HEK293T (cell line): ENCODE measurements at places on chromosomes 4 and X.

GRCh38 chr4:144906181-144906925 is 191.6 kb downstream of the ANAPC10 start:
- DNase-seq, result no peak

GRCh38 chr4:150126864-150127203 is 48.6 kb downstream of the DCLK2 start:
- DNase-seq, result no peak

- DNase-seq, result peak; percentile 82
These were observed 196.2 kb downstream of the SNCA start for GRCh38 chr4:89640620-89641366.

DNA sequence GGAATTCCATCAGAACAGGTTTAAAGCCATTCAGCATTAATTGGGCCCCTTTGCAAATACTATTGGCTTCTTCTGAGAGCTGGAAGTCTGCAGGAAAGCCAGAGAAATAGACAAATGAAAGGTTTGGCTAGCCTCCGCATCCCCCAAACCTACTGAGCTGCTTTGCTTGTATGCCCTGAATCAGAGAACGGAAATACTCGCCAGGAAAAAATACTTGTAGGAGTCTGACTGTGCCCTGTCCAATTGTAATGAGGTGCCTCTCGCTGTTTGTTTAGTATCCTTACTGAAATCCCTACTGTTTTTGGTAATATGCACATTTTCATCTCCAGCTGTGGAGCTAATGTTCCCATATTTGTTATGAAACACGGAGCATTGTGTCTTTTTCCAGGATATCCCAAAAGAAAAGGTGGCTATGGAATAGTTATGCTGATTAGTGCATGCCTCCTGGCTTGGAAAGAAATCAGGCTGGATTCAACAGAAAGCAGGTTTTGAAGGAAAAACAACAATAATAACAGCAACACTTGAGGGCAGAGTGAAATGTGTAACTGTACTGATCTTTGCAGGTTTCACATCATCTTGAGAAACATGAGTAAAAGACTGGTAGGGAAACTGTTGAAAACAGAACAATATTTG is 50.7 kb upstream of the NLGN4X start:
- no peak for DNase-seq

GRCh38 chrX:119885554-119886428 is 9.9 kb upstream of the AKAP14 start:
- DNase-seq, result no peak

DNA sequence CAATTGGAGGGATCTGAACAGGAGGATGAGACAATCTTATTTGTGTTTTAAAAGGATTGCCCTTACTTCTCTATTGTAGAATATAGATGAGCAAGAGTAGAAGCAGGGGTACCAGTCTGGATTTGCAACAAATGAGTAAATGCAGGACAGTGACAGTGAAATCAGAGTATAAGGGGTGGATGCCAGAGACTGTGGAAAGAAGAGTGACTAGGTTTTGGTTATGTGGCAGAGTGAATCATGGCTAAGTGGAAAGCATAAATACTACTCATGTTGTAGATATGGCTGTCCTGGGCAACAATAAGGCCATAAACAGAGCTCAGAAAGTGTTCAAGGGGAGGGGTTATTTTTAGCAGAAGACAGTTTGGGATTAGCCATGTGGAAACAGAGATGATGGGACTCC is 6.0 kb upstream of the VSIG4 start:
- no peak for DNase-seq

DNA sequence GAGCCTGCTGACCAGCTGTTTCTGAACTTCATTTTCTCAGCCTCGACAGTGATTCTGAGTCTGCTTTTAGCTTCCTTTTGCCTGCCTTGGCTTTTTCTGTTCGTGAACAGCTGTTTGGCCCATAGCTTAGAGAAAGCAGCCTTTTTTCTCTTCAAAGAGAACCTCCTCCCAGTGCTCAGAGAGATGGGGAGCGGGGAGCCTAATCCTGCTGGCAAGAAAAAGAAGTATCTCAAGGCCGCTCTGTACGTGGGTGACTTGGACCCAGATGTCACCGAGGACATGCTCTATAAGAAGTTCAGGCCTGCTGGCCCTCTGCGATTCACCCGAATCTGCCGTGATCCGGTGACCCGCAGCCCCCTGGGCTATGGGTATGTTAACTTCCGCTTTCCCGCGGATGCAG is 756 bp downstream of the PABPC5 start:
- no peak for DNase-seq

GRCh38 chr4:154614306-154614705 is 1.9 kb upstream of the FGG start:
- no peak for DNase-seq

DNA sequence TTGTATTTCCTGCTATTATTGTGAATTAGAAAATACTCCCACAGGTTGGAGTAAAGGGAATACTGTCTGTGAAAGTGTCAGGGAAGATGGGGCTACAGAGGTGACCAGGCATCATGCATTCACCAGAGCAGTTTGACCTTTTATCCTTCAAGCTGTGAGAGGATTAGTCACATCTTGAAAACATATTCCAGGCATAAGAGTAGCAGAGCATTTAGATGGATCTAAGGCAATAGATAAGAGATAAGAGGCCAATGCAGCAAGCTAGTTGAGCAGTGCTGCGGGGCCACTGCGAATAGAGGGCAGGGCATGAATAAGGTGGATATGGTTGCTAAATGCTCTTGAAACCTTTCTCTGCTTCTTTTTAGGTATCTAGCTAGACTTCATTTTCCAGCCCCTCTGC is 470.7 kb upstream of the FTHL17 start:
- DNase-seq, result no peak

- DNase-seq, result no peak
These were observed 698 bp downstream of the AFF1 start for GRCh38 chr4:86935566-86935852.

DNA sequence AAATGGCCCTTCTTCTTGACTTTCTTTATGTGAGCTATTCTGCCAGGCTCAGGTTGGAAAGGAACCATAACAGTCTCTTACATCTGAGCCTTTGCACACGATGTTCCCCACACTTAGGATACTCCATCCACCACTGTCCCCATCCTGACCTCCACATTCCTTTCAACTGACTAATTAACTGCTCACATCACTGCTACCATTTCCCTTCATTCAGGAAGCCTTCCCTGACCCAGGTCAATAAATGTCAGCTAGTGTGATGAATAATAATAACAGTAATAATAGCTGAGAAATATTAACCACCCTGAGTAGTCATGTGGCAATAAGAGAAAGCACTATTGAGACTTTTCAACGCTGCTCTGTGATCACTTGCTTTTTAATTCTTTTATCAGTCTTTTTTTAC is 291.7 kb downstream of the KCNIP4 start:
- no peak for DNase-seq

DNA sequence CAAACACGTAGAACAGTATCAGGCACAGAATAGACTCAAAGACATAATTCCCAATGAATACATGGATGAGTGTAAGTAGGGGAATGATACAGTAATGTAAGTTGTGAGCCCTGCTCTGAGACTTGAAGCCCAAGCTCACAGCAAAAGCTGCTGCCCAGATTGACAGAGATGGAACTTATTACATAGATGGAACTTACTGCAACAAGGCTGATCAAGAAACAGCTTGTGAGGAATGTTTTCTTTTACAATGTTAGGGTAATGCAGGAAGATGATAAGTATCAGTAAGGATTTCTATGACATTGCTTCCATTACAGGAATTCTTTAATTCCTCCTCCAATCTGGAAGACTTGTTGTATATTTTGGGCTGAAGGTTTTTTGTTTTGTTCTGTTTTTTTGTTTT is 278.4 kb downstream of the IL15 start:
- no peak for DNase-seq

- DNase-seq, result no peak
These were observed 202.1 kb downstream of the PTTG2 start for GRCh38 chr4:38162240-38162784.

GRCh38 chr4:103105558-103106356 is 6.1 kb upstream of the BDH2 start:
- DNase-seq, result no peak

DNA sequence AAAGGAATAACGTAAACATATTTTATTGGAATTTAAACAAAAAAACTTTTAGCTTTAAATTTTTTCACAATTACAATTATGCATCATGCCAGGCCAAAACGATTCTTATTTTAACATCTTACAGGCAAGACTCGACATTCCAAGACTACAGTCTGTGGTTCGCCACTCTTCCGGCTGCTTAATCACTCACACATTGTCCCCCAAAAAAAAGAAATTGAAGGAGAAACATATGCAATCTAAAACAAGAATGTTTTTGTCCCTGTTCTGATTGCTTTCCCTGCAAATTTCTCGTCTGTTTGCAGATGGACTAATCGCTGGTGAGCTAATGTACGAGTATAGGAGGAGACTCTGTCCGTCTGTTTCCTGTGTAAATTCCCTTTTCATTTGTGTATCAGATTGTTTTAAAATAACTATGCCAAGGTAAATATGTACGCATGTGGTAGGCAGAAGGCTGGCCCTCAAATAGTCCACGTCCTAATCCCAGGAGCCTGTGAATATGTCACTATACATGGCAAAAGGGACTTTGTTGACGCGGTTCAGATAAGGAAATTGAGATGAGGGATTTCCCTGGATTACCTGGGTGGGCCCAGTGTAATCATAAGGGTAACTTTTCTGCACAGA is 37.7 kb upstream of the MTNR1A start:
- DNase-seq, result no peak

GRCh38 chr4:114879916-114880669 is 233.3 kb downstream of the NDST4 start:
- DNase-seq, result no peak

DNA sequence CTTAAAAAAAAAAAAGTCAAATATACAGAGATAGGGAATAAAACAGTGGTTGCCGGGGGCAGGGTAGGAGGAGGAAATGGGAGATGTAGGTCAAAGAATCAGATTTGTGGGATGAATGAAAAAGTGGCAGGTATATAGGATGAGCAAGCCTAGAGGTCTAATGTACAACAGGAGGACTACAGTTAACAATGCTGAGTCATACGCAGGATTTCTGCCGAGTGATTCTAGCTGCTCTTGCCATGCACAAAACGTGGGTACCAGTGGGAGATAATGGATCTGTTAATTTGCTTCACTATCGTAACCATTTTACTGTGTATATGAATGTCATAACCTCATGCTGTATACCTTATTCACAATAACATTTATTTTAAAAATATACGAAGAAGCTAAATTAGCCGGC is 10.7 kb upstream of the MTNR1A start:
- DNase-seq, result no peak

DNA sequence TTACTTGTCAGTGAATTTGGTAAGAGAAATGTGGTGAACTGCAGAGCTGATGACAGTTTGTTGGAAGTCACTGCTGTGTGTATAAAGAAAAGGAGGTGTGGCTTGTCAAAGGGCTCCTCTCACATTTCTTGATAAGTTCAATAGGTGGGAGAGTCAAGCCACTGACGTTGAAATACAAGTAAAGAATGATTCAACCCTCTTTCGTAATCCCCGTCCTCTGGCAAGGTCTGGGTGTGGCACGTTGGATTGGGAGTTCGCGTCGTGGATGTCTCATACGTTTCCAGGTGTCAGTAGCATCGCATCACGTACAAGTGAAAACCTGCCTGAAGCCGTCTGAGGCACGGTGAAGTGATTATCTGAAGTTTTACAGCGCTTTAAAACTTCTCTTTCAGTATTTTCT is 76.4 kb downstream of the EGF start:
- DNase-seq, result no peak

GRCh38 chrX:100379388-100379986 is 30.6 kb downstream of the PCDH19 start:
- peak; percentile 40 for DNase-seq

DNA sequence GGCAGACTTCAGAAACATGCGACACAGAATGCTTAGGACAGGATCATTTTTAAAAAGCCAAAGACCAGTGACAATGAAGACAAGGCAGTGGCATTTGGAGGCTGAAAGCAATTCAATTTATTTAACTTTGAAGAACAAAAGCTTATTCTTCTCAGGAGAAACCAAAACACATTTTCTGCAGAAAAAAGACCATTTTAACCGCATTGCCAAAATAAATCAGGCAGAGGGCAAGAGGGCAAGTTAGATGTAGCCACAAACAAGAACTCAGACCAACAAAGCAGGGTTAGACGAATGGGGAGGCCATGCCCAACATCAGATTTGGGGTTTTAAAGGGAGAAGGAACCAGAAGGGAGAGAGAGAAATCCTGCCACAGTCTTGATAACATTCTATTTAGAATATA is 58.9 kb downstream of the RELL1 start:
- no peak for DNase-seq

DNA sequence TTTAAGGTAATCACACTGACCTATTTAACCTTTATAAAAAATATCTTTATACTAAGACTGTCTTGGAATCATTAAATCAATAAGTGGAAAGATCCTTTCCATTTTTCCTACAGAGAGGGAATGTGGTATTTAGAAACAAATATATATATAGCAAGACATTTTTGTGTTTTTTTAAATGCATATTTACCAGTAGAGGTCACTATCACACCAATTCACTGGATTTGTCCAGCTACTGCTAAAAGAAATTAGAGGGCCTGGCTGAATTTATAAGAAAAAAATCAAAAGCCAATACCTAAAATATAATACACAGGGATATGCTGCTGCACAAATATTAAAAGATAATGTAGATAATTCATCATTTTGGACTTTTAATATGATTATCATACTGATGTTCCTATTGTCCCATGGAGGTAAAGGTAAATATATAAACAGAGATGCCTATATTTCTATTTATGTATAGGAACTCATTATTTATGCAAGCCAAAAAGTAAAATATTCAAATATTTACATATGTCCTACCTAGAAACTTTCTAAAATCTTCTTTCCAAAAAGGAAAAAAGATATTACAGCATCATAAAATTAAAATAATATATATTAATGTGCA is 69.5 kb downstream of the PDE5A start:
- DNase-seq, result peak; percentile 20

GRCh38 chr4:122584519-122584918 is 36.3 kb downstream of the IL21 start:
- no peak for DNase-seq

DNA sequence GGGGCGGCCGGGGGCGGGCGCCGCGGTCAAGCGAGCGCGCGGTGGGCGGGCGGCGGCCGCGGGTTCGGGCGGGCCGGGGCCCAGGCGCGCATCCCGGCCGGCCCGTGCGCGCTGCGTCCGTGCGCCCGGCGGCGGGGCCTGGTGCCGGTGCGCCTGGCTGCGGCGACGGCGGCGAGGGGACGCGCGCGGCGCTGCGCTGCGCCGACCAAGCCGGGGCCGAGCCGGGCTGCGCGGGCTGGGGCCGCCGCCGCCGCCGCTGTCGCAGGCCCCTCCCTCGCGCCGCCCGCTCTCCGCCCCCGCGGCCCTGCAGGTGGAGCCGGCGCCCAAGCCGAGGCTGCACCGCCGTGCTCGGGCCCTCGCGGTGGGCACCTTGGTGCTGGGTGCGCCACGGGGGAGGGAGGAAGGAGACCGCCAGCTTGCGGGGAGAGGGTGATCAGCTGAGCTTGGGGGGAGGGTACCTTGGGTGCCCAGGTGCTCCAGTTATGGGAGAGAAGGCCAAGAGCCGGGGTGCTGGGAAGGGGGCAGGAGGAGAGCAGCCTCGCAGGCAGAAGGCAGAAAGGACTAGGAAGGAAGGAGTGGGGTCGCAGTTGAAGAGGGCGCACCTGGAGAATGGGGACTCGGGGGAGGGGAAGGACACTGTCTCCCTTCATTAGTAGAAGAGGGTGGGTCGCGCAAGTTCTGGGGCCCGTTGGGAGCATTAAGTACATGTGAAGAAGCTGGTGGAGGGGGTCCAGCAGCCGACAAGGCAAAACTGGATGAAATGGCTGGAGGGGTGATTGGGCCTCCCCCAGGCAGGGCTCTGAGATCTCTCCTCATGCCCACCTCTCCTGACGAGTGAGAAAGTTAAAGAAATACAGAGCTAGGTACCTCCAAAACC is at the start of gene PPP2R2C:
TSS of gene PPP2R2C (minus strand) at position 228 of the 877 bp plus-strand sequence. CDS start 385 bp downstream, outside the sequence.
- peak; percentile 67 for DNase-seq

GRCh38 chr4:41160012-41160789 is 54.1 kb downstream of the APBB2 start:
- DNase-seq, result no peak

- no peak for DNase-seq
These were observed 365.4 kb upstream of the GATB start for GRCh38 chr4:152126238-152126637.
